ENCODE measurements at places on chromosomes 16 and 17.

DNA sequence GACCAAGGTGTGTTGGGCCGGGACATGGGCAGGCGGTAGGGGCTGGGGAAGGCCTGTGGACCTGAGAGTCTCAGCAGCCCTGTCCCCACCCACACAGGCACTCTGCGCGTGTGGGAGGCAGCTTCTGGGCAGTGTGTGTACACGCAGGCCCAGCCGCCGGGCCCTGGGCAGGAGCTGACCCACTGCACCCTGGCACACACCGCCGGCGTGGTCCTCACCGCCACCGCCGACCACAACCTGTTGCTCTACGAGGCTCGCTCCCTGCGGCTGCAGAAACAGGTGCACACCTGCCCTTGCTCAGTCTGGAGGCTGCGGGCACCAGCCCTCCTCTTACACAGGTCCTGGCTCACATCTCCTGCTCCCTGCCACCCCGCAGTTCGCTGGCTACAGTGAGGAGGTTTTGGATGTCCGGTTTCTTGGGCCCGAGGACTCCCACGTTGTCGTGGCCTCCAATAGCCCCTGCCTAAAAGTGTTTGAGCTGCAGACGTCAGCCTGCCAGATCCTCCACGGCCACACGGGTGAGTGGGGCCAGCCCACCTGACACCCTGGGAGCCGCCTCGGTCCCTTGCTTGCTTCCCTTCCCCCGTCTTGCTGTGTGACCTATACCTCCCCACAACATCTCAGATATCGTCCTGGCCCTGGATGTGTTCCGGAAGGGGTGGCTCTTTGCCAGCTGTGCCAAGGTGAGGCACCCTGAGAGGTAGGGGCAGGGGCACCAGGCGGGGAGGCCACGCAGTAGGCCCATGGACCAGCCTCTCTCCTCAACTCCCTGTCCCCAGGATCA is 3.8 kb downstream of the TBL3 start:
- DNase-seq: no peak

DNA sequence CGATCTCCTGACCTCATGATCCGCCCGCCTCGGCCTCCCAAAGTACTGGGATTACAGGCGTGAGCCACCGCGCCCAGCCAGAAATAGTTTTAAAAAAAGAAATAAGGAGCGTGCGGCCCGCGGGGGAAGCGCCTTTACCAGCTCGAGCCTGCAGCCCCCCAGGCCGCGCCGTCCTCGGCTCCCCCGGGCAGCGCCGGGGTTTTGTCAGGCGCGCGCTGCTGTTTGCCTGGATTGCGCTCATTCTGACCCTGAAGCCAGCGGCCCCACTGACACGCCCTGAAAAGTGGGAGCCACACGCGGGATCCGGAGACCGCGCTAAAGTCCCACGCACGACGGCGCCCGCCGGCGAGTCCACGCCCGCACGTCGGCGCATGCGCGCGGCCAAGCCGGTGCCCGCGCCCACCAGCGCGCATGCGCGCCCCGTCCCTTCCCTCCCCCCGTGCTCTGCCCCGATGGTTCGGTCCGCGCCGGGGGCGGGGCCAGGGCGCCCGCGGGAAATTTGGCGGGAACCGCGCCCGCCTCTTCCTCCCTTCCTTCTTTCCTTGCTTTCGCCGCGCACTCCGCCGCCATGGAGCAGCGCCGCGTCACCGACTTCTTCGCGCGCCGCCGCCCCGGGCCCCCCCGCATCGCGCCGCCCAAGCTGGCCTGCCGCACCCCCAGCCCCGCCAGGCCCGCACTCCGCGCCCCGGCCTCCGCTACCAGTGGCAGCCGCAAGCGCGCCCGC is at the start of gene CDT1:
TSS of gene CDT1 (plus strand) at position 526 of the 724 bp plus-strand sequence. CDS start at position 569, 43 bp downstream.
- peak; percentile 79 for DNase-seq

GRCh38 chr16:66006485-66006884 is 360.0 kb upstream of the CDH5 start:
- DNase-seq: no peak

DNA sequence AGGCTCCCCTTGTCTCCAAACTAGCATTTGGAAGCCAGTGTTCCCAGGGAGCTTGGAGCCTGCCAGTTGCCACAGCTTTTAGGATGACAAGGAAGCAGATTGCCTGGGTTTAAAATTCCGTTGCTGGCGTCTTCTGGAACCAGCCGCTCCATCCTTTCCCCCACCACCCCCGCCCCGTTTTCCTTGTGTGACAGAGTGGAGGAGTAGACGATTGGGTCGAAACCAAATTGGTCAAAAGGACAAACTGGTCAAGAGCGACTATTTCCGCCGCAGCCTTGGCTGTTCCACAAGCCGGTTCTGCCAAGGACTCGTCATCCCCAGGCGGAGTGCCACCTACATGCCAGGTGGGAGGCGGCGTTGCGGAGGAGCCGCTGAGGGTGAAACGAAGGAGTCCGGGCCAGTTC is 91.1 kb downstream of the RPA1 start:
- no peak for DNase-seq

DNA sequence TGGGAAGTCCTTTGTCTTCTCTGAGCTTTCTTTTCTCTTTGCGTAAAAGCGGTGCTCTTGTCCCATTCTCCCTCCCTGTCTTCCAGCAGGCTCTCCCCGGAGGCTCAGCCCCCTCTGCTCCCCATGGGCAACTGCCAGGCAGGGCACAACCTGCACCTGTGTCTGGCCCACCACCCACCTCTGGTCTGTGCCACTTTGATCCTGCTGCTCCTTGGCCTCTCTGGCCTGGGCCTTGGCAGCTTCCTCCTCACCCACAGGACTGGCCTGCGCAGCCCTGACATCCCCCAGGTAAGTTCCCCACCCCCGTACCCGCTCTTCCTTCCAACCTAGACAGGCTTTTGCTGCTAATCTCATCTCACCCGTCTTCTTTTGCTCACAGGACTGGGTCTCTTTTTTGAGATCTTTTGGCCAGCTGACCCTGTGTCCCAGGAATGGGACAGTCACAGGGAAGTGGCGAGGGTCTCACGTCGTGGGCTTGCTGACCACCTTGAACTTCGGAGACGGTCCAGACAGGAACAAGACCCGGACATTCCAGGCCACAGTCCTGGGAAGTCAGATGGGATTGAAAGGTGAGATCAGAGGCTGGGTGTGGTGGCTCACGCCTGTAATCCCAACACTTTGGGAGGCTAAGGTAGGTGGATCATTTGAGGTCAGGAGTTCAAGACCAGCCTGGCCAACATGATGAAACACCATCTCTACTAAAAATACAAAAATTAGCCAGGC is 1.3 kb downstream of the TMEM219 start:
- no peak for DNase-seq

DNA sequence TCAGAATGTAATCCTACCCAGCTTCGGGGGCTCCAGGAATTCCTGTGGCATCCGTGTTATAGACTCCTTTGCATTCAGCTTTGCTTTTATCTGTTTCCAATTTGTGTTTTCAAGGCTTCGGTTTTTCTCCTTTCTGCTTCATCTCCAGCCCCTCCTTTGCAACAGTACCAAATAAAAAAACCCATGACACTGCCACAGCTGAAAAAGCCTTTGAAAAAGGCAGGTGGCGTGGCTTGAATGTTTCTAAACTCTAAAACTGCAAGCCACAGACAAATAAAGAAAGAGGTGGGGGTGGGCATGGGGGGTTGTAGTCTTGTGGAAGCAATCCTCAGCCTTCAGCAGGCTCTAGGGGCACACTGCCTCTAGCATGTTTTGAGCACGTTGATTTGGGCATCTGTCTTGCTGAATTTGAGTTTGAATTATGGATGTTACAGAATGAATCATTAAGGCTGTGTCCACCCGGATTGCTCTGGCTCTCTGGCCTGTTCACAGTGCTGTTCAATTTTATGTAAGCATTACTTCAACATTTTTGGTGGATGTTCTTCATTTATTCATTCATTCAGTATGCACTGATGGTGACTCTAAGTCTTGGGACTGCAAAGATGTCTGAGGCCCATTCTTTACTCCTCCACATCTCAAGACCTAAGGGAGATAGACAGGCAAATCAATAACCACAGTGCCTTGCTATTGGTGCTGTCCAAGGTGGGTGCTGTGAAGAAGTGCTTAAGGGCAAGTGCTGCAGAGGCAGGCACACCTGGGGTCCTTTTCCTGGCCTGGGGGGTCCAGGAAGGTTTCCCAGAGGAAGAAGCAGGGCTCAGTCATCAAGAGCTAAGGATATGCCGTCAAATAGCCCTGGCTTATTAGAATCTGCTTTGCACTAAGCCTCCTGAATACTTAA is 77.4 kb downstream of the CDH13 start:
- DNase-seq: no peak
